Activated CD8-positive, alpha-beta memory T cell treated with anti-CD3 and anti-CD28 coated beads for 1 hour (primary cell): ENCODE measurements at places on chromosomes 2 and 18.

DNA sequence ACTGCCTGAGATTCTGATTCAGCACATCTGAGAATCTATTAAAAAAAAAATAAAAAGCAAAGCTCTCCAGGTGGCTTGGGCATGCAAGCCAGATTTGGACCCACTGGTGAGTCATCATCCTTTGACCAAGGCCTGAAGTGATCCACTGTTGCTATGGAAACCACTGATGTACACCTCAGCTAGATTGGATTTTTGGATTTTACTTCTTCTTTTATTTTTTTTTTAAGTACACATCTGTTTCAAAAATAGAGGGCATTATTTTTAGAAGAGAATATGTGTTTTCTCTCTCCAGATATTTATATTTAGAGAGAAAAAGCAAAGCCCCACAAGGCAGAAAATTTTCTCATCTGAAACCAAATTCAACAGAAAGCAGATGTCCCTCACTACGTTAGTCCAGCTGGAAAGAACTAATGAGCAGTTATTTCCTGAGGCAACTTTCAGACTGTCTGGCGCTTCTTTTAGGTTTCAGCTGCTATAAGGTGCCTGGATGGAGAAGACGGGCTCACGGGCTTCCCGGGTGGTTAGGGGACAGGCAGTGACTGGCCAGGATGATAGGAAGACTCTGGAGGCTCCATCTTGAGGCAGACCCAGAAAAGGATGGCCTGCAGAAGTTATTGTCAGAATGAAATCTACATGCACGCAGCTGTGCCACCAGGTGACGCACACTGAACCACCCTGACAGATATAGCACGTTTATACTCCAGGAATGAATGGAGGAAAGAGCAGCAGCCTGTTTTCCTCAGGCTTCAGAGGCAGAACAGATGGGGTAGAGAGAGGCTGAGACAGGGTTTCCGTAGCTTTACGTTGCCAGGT lies 50.5 kb downstream of the MRPL35 start:
- no peak for DNase-seq

DNA sequence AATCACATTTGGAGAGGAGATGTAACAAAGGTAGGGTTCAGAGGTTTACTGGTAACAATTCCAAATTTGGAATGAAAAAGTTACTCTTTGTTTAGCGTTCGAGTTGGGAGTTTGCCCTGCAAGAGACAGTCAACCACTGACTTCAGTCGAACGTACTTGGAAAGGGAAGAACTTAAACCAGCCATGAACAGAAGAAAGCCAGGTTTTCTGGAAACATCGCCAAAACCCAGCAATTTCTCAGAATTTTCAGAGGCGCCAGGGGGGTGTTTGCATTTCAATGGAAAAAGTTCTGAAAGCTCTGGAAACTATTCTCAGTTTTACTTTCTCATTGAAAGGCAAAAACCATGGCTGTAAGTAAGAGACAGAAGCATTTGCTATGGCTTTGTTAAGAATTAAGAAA lies 28.5 kb upstream of the AQP4 start:
- DNase-seq: no peak

DNA sequence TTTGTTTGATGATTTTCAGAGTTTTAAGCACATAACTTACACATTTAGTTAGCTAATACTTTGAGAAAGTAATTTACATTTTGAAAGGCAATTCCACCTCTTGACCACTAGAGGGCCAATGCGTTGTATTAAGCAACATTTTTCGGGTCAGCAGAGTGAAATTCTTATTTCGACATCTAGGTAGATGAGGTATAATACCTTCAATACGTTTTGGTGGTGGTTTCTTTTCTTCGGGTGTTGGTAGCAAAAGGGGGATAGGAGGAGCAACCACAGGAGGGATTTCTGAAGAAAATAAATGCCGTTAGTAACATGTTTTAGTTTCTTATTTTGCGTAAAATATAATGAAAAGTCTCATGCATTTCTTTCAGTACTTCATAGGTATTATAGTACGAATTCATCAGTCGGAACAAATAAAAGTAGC lies 106.3 kb downstream of the TTN start:
- DNase-seq: no peak

DNA sequence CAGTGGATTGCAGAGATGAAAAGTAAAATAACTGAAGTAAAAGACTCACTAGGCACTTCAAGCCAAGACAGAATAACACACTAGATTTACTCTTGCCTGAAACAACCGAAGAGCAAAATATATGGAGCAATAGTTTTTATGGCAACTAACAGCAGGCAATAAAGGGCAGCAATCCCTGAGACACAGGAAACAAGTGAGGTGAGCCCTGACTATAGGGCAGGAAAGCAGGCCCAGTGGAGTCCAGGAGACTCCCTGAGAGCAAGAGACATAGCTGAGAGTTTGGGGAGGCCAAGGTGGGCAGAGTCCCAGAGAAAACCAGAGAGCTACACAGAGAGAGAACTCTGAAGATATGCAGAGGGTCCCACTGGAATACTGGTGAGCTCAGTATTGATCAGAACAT lies 18.8 kb downstream of the FARSB start:
- DNase-seq: no peak

GRCh38 chr2:148519013-148519412 lies 125.5 kb upstream of the EPC2 start:
- no peak for DNase-seq
